ENCODE measurements at places on chromosomes 16 and 17.

DNA sequence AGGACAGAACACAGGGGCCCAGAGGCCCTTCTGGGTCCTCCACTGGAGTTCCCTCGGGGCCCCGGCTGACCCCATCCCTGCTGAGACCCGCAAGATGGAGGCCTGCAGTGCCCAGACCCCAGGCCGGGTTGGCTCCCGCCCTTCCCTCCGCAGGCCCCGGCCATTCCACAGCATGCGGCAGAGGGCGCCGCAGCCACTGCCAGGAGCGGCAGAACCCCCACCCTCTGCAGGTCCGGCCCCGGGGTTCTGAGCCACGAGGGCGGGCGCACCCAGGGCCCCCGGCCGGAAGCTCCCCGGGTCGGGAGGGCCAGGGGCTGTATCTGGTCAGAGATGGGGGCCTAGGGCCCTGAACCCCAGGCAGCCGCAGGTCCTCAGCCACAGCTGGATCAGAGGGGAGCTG lies 2.4 kb upstream of the PERCC1 start:
- DNase-seq, result no peak

- peak; percentile 82 for DNase-seq
Measured at GRCh38 chr16:14300705-14301168, 229.6 kb downstream of the MRTFB start.

DNA sequence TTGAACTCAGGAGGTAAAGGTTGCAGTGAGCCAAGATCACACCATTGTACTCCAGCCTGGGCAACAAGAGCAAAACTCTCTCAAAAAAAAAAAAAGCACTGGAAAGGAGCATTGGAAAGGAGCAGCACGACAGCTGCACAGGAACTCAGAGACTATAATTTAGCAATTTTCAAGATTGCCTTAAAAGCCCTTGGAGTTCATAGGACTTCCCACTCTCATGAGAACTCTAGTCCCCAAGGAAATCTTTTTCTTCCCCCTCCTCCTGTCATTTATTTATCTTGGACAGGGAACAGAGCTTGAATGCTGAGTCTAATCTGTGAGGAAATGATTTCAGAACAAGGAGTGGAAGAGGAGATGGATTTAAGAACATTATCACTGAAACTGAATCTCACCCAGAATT lies 69.0 kb downstream of the PLXDC1 start:
- DNase-seq, result peak; percentile 54

DNA sequence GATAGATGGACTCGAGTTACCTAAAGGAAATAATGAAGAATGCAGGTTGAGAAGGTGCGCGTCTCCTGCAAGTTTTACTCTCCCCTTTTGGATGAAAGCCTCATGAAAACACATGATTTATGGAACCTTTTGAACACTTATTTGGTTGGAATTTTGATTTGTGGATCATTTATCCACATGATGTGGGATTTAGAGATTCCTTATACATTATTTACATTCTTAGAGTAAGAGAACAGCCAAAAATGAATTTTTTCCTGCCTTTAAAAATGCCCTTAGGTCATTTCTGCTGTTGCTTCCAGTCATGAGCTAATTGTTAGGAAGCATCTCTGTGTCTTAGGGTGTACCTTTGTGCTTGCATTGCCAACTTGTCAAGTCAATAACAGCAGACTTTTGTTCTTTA lies 99.9 kb downstream of the RPTOR start:
- DNase-seq, result no peak

- no peak for DNase-seq
Measured at GRCh38 chr16:85585711-85586110, 27.4 kb upstream of the GSE1 start.

GRCh38 chr17:82051776-82052637 lies at the start of the genes GPS1 and RFNG:
GPS1 (plus strand) TSS chr17:82051898; CDS start chr17:82051932, 34 bp downstream.
RFNG (minus strand) TSS chr17:82051811; CDS start chr17:82051766, 45 bp downstream.
- DNase-seq, result peak; percentile 55

GRCh38 chr16:82199209-82199608 lies 29.2 kb upstream of the MPHOSPH6 start:
- no peak for DNase-seq

GRCh38 chr16:89094252-89094879 lies 714 bp downstream of the ACSF3 start:
- peak; percentile 9 for DNase-seq

Measured in fibroblast of lung (primary cell).